GM23338 (cell line): ENCODE measurements at places on chromosomes 7 and 10. TPM values are rescaled to one million over a fixed set of nuclear protein-coding genes. Genes with fewer than 3 reads are reported as not detected.

DNA sequence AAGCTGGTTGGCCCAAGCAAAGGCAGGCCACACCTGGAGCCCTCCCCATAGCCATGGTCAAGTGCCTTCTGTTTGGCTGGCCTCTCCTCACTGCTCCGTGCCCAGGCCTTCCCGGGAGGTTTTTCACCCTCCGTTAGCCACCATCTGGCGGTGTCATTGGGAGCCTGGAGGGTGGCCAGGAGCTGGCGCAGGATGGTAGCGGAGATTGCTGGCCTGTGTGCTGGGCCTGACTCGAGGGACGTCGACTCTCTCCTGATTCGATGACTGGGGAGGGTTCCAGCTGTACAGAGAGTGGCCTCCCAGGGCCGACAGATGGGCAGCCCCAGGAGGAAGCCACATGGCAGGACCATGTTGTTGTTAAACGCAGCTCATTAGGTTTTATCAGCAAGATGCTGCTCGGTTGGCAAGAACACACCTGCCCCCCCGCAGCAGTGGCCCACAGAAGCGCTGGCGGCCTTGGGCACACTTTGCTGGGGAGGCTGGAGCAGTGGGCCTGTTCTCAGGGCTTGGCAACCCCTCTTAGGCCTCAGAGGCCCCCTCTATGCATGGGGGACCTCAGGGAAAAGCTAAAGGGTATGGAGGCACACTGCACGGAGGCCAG, 64.0 kb upstream of the CACUL1 start:
- no peak for DNase-seq

GRCh38 chr7:22348379-22348778, 8.6 kb downstream of the RAPGEF5 start:
- no peak for DNase-seq

GRCh38 chr7:116518961-116519360, 5.9 kb upstream of the CAV1 start:
- no peak for DNase-seq

GRCh38 chr10:123417414-123417813, 248.7 kb upstream of the GPR26 start:
- DNase-seq = no peak

GRCh38 chr7:36951257-36951697, 227.0 kb upstream of the AOAH start:
- no peak for DNase-seq

DNA sequence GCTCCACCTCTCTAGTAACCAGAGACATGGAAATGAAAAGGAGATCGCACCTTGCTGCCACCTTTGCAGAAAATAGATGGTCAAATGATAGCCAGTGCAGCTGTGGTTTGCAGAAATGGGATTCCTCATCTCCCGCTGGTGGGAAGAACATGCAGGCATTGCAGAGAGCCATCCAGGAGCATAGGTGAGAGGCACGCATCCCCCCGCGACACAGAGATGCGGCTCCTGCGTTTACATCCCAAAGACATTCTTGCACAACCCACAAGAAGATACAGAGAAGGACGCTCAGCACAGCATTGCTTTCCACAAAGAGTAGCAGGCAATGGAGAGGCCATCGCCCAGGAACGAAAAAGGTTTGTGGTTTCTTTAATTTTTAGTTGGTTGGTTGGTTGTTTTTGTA, 56.2 kb downstream of the OAT start:
- DNase-seq = peak; percentile 77

DNA sequence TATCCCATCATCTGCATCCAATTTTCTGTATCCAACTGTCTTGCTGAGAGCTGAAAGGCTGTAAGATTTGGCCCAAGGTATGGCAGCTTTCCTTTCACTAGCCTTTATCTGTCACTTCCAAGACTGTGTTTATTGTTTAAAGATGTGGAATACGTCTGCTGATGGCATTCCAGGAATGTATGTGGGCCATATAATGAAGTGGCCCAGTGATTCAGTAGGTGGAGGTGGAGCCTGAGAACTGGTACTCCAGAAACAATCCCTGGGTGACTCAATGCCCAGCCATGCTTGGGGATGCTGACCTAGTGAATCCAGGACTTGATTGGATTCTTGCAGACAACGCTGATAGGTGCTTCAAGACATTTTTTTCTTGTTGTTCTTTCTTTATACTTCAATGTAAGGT, 13.5 kb downstream of the NEUROD6 start:
- DNase-seq = peak; percentile 58

DNA sequence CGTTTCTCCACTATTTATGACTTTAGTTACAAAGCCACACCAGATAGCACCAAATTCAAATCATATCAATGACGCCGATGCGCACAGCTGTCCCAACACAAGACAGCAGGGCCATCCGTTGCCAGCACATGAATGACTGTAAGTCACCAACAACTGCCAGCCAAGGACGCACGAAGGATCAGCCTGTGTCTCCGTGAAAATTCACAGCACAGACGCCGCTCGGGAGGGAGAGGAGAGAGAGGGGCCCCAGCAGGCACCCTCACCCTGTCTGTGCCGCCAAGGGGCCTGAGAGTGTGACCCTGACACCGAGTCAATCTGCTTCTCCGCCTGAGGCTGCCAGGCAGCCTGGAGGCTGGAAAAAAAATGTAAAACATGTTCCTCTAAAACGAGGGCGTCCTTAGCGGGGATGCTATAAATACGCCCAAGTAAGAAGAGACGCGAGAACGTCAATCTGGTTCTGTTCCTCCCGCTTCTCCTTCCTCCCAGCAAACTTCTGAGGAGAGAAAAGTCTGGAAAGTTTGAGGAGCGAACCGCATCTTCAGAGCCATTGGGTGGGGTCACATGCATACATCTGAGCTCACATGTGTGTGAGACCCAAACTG, 111.2 kb downstream of the PTPRN2 start:
- no peak for DNase-seq

GRCh38 chr10:89466599-89467035, 52.2 kb downstream of the IFIT5 start:
- peak; percentile 48 for DNase-seq

- DNase-seq = no peak
Measured at GRCh38 chr10:91127341-91128082, 93.0 kb upstream of the PCGF5 start.

DNA sequence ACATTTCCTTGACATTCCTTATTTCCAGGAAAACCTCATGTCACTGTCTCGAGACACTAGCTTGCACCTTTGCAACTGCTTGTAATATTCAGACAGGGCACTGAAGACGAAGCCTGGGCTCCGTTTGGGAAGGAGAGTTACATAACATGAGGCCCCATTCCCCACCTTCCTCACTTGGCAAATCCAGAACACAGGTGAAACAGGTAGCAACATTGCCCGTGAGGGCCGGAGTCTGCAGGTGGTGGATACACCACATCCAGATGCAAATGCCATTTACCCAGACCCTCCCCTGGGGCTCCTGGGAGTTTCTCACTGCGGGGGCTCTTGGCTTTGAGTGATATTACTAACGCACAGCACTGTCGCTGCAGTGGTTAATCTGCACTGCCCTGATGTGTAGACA, 491.0 kb downstream of the PTPRN2 start:
- DNase-seq = no peak

DNA sequence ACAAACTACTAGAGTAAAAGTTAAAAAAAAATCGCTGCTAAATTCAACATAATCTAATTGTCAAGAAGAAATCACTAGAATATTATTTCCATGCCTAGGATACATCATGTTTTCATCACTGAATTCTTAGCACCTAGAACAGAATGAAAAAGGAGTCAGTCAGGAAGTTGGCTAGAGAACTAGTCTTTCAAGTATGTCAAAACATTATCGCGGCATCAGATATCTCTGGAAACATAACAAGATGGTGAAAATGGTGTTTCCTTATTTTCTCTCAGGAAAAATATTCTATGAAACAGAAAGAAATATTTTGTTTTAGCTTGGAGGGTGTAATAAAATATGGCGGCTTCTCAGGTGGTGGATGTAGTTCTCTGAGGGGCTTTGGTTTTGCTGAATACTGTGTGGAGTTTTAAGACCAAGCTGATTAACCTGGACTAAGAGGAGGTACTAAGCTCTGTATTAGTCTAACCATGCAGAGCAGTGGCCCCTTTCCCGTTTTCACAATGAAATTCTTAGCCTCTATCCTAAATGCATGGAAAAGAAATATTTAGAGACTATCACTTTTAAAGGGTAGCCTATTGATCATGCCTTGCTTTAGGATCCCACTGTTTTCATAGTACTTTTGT, 205.6 kb downstream of the MDFIC start:
- no peak for DNase-seq

DNA sequence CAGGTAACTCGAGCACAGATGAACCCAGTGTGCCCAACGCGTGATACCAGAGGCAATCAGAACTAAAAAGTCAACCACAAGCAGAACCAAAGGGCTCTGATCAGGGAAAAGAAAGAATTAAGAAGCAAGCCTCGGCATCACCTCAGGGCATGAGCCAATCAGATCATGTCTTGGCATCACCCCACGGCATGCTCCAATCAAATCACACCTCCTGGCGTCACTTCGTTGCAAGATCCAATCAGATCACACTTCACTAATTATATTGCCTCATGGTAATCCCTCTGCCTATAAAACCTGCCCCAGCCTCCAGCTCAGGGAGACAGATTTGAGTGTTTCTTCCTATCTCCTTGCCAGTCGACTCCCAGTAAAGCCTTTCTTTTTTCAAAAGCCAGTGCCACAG, 46.8 kb downstream of the TYW1B start:
- peak; percentile 3 for DNase-seq

- DNase-seq = no peak
Measured at GRCh38 chr7:54956865-54957264, 62.0 kb upstream of the EGFR start.

DNA sequence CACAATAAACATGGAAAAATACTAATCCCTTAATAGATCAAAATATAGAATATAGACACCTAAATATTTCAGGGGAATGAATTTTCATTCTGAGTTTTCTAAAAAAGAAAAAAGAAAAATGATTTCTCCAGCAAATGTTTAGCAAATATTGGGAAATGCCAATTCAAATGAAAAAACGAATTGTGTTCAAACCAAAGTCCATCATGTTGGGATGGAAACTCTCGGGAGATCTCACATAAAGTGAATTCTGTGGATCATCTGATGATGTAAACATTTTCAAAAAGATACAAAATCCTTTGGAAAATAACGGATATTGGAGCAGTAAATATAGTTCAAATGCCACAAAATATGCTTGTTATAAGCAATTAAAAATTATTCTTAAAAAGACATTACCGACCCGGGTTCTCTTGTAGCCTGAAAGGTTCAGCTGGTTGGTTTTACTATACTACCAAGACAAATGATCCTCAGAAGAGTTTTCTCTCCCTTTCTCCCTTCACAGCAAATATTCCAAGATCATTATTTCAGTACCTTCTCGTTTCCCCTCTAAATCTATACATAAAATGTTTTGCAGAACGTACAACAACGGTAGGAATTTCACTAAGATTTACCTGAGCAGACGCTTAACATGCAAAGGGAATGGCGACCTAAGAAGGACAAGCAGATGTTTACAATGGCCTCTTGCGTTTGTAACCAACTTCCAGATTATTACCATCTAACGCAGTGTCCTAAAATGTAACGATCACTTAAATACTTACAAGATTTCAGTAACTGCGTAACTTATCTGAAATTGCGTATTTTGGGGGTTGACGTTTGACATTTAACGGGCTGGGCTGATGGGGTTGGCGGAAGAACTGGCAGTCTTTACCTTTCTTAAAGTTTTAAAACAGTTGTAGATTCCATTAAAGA, 2.5 kb downstream of the HOXA13 start:
- no peak for DNase-seq

DNA sequence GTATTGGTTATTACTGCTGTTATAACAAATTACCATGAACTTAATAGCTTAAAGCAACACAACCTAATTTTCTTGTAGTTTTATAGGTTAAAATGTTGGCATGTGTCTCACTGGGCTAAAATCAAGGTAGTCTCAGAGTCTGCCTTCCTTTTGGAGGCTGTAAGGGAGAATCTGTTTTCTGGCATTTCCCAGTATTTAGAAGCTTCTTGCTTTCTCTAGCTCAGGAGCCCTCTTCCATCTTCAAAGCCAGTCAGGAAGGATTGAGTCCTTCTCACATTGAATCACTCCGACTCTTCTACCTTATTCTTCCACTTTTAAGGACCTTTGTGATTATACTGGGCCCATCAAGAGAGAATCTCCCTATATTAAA, 156.2 kb downstream of the MBL2 start:
- no peak for DNase-seq

- no peak for DNase-seq
Measured at GRCh38 chr10:65719790-65720189, 1206.0 kb upstream of the LRRTM3 start.

GRCh38 chr7:43877968-43878864, 8.9 kb upstream of the MRPS24 start:
- no peak for DNase-seq

DNA sequence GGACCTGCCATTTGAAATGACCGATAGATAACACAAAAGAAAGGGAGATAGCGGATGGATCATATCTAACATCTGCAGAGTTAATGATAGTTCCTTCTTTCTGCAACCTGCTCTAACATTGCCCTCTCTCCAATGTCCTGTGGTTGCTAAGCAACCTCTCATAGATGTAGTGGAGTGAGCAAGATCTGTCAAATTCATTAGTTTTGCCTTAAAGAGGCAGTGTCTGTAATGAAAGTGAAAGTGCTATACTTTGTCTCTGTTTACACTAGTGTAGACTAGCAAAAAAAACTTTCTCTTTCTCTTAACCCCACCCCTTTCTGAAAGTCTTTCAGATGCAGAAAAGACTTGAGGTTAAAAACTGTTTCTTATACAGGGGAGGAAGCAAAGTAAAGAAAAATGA, 1196.9 kb downstream of the SORCS3 start:
- peak; percentile 25 for DNase-seq

DNA sequence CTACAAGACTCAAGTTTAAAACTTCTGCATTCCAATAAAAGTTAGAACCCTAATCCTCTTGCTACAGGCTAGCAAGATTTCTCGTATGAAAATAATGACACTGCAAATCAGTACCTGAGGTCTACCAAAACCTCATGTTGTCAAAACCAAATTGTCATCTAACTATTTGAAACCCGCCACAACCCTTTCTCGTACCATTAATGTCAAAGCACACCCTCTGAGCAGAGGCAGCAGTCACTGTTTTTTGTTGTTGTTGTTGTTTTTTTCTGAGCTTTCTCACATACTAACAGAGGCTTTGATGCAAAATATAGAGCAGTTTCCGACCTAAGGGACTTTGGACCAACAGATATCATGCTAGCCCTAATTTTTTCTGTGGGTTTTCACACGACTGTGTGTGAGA, 563.9 kb upstream of the C7orf33 start:
- DNase-seq = no peak

- no peak for DNase-seq
Measured at GRCh38 chr7:26381476-26382353, 90.1 kb downstream of the SNX10 start.

The CPED1 gene
- 0.17 and 0.23 TPM in 2 replicates for total RNA-seq

The COL17A1 gene
- total RNA-seq = 0.04 and 1.3 TPM in 2 replicates

The NKX1-2 gene
- 37.0 and 39.4 TPM in 2 replicates for total RNA-seq

The CAV2 gene
- 3.5 and 6.6 TPM in 2 replicates for total RNA-seq

The INPP5F gene
- 80.3 and 86.0 TPM in 2 replicates for total RNA-seq

The GPR37 gene
- 6.8 and 8.5 TPM in 2 replicates for total RNA-seq

The PCLO gene
- 6.4 and 7.4 TPM in 2 replicates for total RNA-seq

The NEUROG3 gene
- 0.16 TPM in 1 of 2 replicates, not detected in the other for total RNA-seq
